ENCODE measurements at places on chromosomes 7 and 10. TPM values are rescaled to one million over a fixed set of nuclear protein-coding genes. Genes with fewer than 3 reads are reported as not detected.

KIAA1217 gene
- polyA plus RNA-seq = 22.6 TPM

CACNA2D1 gene
- polyA plus RNA-seq = 136 TPM

H2BK1 gene
- polyA plus RNA-seq = not detected

C10orf67 gene
- 0.28 TPM for polyA plus RNA-seq

TAS2R41 gene
- not detected for polyA plus RNA-seq

PVRIG gene
- polyA plus RNA-seq = 3.4 TPM

LGI1 gene
- polyA plus RNA-seq = 43.0 TPM

SMC3 gene
- 31.4 TPM for polyA plus RNA-seq

CYREN gene
- 31.0 TPM for polyA plus RNA-seq

RNLS gene
- 3.6 TPM for polyA plus RNA-seq

ERVW-1 gene
- polyA plus RNA-seq = 0.68 TPM

POP7 gene
- 23.8 TPM for polyA plus RNA-seq

DKK1 gene
- 0.61 TPM for polyA plus RNA-seq

C10orf53 gene
- polyA plus RNA-seq = not detected

PKD2L1 gene
- 0.09 TPM for polyA plus RNA-seq

SLC18A3 gene
- polyA plus RNA-seq = not detected

FKBP6 gene
- 0.25 TPM for polyA plus RNA-seq

TACC2 gene
- polyA plus RNA-seq = 101 TPM

CNNM2 gene
- 4.2 TPM for polyA plus RNA-seq

NUTM2E gene
- polyA plus RNA-seq = 0.15 TPM

RNF32 gene
- 1.4 TPM for polyA plus RNA-seq

EIF3B gene
- 115 TPM for polyA plus RNA-seq

AKR1D1 gene
- not detected for polyA plus RNA-seq

ADARB2 gene
- 0.31 TPM for polyA plus RNA-seq

NKX1-2 gene
- not detected for polyA plus RNA-seq

FERD3L gene
- not detected for polyA plus RNA-seq

INMT gene
- polyA plus RNA-seq = 18.3 TPM

TRPV5 gene
- polyA plus RNA-seq = not detected

STN1 gene
- 22.4 TPM for polyA plus RNA-seq

CRYGN gene
- not detected for polyA plus RNA-seq

SFTPA1 gene
- not detected for polyA plus RNA-seq

TMEM236 gene
- polyA plus RNA-seq = 0.66 TPM

PLEKHS1 gene
- polyA plus RNA-seq = 0.02 TPM

FAM237B gene
- polyA plus RNA-seq = not detected
